Left renal cortex interstitium (tissue), 4 donors: ENCODE measurements at places on chromosomes 4 and X.

- DNase-seq, result no peak
Measured at GRCh38 chr4:17068392-17068791, 169.9 kb upstream of the LDB2 start.

- no peak for DNase-seq
Measured at GRCh38 chr4:139458543-139458942, 4.6 kb downstream of the RAB33B start.

DNA sequence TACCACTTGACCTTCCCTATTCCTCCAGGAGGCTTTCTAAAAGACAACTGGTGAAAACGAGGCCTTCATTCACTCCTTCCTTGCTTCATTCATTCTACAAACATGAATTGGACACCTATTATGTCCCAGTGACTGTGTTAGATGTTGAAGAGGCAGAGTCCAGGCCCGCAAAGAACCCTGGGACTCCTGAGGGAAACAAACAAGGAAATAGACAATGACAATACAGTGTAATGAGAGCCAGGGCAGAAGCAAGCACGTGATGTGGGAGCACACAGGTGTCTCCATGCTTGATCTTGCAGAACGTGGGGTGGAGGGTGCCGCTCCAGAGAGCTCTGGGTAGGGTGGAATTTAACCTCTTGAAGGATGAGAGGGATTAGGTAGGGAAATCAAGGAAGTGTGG is 137.6 kb upstream of the KLF3 start:
- DNase-seq, result no peak

- no peak for DNase-seq
Measured at GRCh38 chr4:138538743-138539142, 296.6 kb upstream of the SLC7A11 start.

GRCh38 chr4:83010111-83010521 is 507 bp downstream of the LIN54 start:
- DNase-seq, result no peak
